DMS79 (cell line): ENCODE measurements at places on chromosomes 5 and 9.

DNA sequence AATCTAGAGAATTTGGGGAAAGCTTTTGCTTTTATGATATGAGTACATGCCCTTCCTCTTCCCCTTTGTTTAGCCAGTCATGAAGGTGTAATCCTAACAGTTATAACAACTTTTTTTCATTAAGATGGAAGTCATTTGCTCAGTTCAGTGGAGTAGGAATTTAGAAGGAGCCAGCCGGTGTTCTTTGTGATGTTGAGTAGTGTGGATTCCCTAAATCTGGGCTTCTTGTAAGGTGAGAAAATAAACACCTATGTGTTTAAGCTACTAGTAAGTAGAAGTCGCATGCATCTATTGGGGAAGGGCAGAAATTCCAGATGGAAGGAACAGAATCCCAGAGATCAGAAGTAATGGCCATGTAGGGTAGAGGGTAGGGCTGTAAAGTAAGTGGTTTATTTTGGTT is 13.6 kb upstream of the CNTLN start:
- DNase-seq: no peak

DNA sequence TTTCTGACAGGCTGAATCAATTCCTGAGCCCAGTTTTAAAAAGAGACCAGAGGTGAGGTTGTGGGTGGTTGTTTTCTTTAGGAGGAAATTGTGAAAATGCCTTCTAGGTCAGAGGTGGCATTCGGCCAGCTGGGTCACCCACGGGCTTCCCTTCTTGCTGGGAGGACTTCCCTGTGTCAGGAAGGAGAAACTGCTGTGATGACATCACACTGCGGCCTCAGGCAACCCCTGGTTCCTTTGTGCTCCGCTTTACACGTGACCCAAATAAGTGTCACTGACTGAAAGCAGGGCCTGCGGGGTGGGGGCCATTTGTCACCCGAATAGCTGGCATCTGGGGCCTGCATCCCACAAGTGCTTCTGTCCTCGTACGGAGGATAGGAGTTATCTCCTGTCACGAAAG is 39.7 kb downstream of the FABP6 start:
- no peak for DNase-seq

DNA sequence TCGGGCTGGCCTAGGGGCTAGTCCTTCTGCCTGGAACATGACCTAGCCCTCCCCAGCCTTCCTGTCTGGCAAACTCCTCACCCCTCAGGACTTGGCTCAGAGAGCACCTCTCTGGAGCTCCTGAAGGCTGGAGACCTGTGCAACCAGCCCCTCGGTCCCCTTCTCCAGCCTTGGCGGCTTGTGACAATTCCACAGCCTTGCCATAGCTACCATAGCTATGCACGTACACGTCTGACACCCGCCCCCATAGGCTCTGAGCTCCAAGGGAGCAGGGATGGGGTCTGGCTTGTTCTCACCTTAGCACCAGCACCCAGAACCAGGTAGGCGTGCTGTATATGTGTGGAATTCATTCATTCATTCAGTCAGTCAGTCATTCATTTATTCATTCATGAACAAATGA is 49.7 kb downstream of the NTNG2 start:
- DNase-seq: no peak

DNA sequence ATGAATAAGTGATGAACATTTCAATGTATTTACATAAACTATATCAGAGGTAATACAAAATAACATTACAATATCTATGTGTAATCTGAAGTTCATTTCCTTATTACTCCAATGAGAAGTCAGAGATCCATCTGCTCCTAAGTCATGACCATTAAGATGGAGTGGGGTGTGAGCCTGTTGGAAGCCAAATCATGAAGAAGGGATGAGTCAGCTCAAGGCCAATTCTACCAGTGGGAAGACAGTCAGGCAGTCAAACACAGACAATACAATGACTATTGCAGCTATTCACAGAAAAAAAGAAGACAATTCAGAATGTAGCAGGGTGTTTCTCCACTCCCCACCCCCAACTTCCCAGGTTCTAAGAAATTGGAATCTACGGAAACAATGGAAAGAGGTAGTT is 155.0 kb downstream of the NFIB start:
- no peak for DNase-seq

DNA sequence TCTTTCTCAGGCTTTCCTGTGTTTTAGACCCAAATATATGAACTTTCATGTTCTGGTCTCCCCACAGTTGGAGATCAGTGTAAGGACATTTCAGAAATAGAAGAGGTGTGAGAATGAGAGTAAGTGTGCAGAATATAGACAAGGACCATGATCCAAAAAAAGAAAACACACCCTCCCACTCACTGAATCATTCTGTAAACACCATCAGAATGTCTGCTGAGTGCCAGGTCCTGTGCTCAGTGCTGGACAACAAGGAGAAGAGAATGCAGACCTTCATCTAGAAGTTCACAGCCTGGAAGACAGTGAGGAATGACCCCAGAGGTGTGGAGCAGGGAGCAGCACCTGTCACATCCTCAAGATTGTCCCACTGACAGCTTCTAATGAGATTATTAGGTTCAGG is 19.1 kb upstream of the SH3RF2 start:
- DNase-seq: no peak

GRCh38 chr5:38673671-38674071 is 117.2 kb upstream of the LIFR start:
- no peak for DNase-seq

- peak; percentile 84 for DNase-seq
Measured at GRCh38 chr9:130940693-130941576, 1.9 kb upstream of the FIBCD1 start.

GRCh38 chr5:134004626-134005416 is at the start of gene VDAC1:
TSS of gene VDAC1 (minus strand) at chr5:134004975. CDS start at chr5:133993012, 11,963 bp downstream.
- DNase-seq: peak; percentile 23

DNA sequence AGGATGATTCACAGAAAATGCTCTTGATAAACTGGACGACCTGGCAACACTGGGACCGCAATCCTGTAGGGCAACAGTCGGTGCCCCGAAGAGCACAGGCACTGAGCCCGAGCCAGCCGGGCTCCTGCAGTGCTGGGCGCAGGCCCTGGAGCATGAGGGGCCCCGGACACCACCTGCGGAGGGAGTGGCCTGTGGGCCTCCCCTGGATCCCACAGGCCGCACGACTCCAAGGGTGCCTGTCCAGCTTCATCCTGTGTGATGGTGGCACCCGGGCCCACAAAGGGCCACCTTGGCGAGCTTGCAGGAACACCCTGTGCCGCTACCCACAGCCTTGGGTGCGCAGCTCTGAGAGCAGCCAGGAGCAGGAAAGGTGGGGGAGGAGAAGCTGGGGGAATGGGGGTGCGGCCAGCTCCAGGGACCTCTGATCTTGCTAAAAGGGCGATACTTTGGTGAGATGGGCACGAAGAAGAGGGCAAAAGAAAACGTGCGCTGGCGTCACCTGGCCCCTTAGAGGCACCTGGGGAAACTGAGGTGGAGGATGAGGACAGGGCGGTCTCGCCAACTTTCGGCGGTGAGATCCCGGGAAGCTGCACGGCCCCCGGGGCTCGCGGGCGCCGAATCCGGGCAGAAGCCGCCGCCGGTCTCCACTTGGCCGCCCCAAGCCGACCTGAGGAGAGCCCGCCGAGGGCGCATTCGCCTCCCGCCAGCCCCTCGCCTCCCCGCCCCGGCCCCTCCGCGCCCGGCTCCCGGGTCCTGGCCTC is 722 bp downstream of the TBC1D9B start:
- no peak for DNase-seq

DNA sequence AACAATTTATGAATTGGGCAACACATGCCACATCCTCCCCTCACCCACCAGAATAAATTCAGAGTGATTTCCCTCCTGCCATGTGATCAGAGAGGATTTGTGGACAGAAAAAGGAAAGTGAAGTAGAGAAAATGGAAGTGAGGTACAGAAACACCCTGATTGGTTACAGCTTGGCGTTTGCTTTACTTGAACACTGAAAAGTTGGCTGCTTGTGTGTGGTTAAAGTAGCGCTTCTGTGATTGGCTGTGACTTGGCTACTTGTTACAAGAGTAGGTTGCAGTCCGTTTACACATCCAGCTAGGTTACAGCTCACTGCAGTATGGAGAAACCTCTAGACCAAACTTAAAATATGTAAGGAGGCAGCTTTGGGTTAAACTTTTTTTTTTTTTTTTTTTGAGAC is 205.2 kb upstream of the ZNF608 start:
- no peak for DNase-seq

- no peak for DNase-seq
Measured at GRCh38 chr9:136079916-136080246, 15.2 kb downstream of the NACC2 start.

DNA sequence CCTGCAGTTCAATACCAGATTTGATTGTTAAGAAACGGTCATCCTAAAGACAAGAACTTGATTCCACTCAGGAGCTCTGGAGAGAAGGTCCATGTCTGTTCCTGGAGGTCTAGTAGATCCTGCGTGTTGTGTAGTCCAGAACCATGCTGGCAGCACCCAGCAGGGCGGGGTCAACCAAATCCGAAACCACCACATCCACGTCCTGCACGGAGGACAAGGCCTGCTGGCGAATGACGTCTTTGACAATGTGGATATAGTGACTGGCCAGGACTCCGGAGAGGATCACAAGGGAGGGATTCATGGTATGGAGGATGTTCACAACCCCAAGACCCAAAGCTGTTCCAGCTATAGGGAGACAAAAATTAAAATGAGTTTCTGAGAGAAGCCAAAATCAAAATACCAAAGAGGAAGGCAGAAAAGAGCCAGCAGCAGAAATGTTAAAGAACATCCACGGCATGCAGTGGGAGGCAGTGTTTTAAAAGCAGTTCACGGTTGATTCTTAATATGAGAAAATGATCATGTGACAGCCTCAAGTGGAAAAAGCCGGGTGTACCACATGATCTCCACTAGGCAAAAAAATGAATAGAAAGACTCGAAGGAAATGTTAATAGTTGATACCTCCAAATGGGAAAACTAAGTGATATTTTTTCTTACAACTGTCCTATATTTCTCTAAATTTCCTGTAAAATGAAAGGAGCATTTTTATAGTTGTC is 26.7 kb downstream of the CLTA start:
- DNase-seq: peak; percentile 12

DNA sequence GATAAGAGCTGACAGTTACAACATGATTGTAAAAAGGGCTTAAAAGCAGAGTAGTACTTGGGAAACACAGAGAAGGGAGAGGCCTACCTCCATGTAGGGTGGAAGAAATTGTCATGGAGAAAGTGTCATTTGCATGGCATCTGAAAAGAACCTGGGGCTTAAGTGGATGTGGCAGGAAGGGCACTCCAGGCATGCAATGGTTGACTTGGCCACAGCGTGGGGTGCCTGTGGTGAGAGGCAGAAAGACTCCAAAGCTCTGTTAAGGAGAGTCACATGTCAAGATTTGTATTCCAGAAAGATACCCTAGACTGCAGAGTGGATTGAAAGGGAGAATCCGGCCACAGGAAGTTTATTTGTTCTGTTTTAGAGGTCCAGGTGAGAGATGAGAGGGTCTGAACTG is 2.4 kb downstream of the POLR3G start:
- DNase-seq: peak; percentile 29
